ENCODE measurements at places on chromosomes 5 and 9.

DNA sequence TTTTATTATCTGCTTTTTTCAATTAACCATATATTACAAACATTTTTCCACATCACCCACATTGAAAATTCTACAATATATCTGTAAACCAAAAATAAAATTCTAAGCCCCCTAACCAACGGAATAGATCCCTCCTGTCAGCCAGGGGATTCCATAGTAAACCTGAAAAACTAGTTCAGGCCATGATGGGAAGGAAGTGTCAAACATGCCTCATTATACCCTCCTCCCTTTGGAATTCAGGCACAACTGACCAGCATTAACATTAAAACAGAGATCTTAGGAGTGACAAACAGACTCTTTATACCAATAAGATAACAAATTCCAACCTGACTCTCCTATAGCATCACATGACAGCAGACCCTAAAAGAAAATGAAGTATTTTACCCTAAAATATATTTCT is 113.7 kb upstream of the DMRT1 start:
- DNase-seq: no peak

GRCh38 chr5:131281133-131281867 is 17.4 kb downstream of the CDC42SE2 start:
- DNase-seq: no peak

- DNase-seq: no peak
Measured at GRCh38 chr5:175654339-175654738, 3.5 kb upstream of the HRH2 start.

DNA sequence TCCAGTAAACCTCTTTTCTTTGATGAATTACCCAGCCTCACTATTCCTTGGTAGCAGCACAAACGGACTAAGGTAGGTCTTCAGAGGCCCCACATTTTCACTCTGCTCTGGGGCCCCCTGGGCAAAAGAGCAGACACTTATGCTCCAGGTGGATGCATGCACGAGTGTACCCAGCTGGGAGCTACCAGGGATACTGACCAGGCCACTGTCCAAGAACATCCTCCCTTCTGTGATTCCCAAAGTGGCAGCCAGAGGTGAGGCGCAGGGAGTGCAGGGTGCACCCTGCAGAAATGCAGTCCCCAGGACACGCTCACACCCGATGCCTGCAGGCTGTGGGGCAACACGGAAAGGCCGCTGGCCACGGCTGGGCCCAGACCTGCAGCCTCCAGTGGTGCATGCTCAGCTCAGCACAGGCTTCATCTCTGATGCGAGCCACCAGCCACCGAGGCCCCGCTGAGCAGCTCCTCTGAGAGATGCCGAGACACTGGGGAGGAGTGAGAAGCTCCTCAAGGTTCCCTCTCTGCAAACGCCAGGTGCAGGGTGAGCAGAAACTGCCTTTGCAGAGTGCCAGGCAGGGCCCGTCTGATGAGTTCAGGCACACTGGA is 48.1 kb upstream of the OLFM1 start:
- no peak for DNase-seq

DNA sequence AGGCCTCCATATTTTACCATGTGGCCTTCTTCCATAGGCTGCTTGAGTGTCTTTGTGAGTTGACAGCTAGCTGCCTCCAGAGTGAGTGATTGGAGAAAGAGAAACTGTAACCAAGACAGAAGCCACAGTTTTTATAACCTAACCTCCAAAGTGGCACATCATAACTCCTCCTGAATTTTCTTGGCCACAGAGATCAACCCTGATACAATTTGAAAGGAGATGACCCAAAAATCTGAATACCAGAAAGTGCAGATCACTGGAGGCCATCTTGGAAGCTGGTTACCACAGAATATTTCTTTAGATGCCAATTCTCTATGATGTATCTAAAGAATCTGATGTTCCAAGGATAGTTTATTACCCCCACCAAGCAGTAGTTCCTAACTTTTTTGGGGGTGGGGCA is 254.3 kb upstream of the PDE4D start:
- no peak for DNase-seq

- no peak for DNase-seq
Measured at GRCh38 chr5:98535901-98536300, 237.6 kb upstream of the RGMB start.

DNA sequence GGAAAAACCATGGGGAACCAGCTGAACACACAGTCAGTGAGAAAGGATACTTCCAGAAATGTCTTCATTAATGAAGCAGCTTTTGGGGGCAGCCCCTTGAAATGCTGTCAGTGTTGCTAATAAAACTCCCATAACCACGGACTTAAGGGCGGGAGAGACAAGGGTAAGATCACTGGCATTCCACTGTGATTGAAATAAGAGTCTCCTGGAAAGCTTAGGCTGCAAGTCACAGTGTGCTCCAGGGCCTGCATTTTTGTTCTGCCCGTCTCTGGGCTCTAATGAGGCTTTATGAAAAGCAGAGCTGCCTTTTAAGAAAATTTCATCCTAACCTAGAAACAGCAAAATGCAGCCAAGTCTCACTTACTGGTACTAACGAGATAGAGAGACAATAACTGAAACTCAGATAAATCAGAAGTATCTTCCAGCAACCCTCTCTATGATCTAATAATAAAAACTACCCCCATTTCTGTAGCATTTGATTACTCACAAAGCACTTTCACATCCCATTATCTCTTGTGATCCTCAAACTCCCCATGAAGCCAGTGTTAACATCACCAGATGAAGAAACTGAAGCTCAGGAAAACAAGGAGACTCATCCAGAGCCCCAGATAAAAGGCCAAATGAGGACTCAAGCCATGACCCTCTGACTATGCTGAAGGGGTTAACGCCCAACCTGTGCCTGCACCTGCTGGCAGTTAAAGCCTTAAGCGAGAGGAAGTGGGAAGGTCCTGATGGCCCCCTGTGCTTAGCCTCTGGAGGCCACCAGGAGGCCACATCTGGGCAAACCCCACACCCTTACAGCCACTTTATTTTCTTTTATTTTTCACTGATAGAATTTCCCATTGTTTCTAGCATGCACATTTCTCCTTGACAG is 37.5 kb downstream of the SPOCK1 start:
- no peak for DNase-seq
